ENCODE measurements at places on chromosomes 3 and 15.

DNA sequence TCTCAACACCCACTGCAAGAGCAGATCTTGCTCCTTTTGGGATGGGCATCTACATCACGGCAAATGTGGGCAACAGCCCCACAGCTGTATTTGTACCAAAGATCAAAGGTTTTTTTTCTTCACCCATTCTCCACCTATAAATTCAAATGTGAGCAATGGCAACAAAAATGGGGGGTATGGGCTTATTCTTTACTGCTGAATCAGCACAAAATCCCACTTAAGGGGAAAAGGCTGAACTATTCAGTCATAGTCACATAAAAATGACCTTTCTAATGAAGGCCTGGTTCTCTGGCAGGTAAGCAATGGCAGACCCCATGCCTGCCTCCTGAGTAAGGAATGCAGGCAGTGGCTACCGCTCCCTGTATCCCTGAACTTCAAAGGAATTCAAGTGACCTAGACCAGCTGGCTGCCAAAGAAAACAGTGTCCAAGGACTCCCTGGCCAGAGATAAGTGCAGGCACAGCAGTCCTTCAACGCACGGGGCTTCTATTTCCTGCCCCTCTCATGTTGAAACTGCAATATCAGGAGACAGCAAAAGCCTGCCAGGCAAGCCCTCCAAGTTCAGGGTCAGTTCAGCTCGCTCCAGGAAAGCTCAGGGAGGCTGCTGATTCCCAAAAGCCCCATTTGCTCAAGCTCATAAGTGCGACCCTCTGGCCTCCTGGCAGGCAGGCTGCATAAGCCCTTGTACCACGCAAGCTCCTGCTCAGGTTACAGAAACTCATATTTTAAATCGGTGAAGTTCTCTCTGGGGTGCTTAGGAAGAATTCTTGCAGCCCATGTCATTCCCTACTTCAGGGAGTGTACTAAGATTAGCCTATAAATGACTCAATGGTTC is 134.1 kb downstream of the PDZRN3 start:
- DNase-seq = no peak

DNA sequence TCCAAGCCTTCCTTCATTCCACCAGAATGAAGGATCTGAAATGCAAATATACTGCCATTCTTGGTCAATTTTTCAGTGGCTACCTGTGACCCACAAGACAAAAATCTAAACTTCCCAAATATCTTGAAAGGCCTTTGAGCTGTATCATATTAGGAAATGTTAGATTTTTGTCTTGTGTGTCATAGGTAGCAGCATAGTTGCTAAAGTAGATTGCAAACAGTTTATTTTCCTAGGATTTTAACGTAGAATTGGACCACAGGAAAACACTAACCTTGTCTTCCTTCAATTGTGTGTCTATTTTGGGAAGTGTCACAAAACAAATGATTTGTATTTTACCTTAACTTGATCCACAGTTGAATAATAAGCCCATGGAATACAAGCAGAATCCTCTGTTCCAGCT is 42.4 kb downstream of the CP start:
- no peak for DNase-seq

- peak; percentile 38 for DNase-seq
Observed at GRCh38 chr3:197298945-197299854, 788 bp upstream of the DLG1 start.

GRCh38 chr15:66134284-66134683 is 119.3 kb downstream of the MEGF11 start:
- DNase-seq = no peak

GRCh38 chr3:70766301-70766700 is 453.9 kb upstream of the MDFIC2 start:
- DNase-seq = no peak

DNA sequence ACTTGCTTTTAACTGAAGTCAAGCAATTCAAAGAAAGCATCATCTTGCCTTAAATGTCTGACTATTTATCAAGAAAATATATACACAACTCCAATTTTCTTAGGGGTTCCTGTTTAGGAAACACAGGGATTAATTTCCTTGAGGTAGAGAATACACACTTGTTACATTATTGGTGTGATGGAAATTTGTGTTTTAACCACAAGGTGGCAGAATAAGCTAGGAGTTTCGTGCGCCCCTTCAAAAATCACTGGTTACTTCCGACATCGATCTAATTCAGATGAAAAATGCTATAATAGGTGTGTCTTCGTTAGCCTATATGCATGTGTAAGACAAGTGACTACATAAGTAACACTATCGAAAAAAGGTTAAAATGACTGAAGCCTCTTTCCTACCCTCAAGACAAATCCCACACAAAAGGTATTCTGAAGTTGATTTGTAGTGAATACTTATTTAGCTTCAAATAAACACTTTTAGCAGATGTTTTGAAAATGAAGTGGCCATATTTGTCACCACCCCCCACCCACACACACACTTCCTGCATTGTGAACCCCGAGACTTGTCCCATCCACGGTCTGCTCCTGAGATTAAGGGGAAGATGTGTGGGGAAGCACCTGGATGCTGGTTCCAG is 246.5 kb downstream of the ROBO1 start:
- no peak for DNase-seq

DNA sequence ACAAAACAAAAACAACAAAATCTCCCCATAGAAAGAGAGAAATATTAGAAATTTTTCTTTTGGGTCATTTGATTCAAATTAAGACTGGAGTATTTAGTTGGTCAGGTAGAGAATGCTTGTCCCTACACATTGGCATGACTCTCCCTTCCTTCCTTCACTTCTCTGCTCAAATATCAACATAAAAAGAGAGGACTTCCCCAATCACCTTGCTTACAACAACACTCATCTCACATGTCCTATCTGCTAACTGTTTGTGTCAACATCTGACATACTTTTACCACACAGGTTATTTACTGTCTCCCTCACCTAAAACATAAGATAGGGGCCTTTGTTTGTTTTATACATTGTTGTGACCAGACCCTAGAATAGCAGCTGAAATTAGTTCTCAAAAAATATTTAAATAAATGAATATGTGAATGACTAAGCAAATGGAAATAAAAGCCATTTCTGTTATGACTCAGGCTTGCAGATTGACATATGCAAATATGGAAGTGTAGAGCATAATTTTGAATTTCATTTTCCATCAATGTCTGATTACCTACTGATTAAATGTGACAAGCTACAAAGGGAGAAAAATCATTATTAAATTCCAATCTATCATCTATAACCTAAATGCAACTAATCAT is 304.8 kb downstream of the CTNNB1 start:
- no peak for DNase-seq

DNA sequence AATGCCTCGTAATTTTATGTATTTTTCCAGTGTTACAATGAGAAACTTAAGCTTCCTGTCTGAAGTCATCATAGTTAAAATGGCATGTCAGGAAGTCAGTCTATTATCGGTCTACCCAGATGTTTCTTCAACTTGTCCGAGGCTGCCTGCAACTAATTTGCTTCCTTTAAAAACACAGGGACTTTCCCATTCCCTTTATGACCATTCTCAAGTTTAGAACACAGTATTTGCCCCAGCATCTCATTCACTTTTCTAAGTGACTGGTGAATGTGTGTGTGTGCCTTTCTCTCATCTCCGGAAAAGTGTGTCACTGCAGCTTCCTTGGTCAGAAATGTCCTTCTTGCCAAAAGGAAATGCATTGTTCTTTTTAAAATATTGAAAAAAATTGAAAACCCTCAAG is 466.6 kb downstream of the RAP2B start:
- peak; percentile 8 for DNase-seq

- DNase-seq = no peak
Observed at GRCh38 chr15:72584006-72584405, 70.5 kb upstream of the GOLGA6B start.

- DNase-seq = peak; percentile 32
Observed at GRCh38 chr3:71360180-71360579, 223.3 kb downstream of the FOXP1 start.

DNA sequence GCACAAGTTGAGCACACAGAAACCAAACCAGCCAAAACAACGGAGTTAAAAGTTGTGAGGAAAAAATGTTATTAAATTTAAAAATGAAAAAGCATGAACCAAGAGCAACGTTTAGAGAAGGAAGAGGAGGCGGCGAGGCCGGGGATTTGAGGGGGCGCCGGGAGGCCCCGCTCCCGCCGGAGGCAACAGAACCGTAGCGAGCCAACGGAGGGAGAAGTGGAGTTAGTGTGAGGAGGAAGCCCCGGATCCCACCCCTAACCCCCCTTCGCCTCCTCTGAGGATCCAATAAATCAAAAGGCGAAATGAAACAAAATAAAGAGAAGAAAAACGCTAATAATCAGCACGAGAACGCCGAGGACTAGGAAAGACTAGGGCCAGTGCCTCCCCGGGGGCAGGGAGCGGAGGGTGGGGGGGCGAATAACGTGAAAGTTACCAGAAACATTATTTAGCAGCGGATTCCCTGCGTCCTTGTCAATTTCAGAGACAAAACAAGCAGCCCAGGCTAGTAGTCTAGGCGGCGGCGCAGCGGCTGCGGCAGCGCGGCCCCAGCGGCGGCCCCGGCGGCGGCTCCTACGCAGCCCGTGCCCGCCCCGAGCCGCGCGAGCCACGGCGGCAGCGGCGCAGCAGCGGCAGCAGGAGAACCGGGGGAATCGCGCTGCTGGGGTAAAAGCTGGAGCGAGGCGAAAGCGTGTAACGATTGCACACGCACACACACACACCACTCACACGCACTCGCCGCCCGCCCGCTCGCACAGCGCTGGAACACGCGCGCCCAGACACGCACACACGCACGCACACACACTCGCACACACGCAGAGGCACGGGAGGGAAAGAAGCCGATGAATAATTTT is 1.7 kb downstream of the MEIS2 start:
- no peak for DNase-seq

DNA sequence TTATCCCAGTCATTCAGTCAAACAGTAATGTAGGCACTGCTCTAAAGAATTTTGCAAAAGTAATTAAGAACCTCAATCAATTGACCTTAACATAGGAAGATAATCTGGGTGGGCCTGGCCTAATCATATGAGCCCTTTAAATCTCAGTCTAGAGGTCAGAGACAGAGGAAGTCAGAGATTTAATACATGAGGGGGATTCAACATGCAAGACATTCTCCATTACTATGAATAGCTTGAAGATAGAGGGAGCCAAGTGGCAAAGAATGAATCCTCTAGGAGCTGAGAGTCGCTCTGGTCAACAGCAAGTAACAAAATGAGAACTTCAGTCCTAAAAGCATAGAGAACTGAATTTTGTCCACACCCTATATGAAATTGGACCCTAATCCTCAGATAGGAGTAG is 39.0 kb upstream of the MBNL1 start:
- DNase-seq = no peak

GRCh38 chr3:175606650-175607318 is 747.6 kb downstream of the NAALADL2 start:
- DNase-seq = no peak

- no peak for DNase-seq
Observed at GRCh38 chr3:17542591-17542990, 199.8 kb downstream of the TBC1D5 start.

DNA sequence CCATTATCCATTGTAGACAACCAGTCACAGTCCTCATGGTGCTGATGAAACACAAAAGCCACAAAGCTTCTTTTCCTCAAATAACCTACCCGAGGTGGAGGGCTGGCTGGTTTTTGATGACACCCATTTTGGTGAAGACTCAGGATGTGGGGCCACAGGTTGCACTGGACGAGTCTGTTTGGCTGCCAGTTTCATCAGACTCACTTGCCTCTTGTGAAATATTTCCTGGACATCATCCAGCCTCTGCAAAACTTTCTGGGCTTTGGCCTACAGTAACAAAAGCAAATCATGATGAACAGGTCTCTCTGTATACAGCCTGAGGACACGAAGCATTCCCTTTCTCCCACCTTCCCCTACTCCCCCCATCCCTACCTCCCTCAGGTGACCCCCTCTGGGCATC is 42.2 kb downstream of the B3GNT5 start:
- no peak for DNase-seq

GRCh38 chr3:169980055-169980454 is 13.4 kb downstream of the SEC62 start:
- DNase-seq = no peak

- no peak for DNase-seq
Observed at GRCh38 chr3:45826908-45827307, 15.0 kb downstream of the LZTFL1 start.

GRCh38 chr15:53114960-53115359 is 324.8 kb upstream of the ONECUT1 start:
- no peak for DNase-seq

DNA sequence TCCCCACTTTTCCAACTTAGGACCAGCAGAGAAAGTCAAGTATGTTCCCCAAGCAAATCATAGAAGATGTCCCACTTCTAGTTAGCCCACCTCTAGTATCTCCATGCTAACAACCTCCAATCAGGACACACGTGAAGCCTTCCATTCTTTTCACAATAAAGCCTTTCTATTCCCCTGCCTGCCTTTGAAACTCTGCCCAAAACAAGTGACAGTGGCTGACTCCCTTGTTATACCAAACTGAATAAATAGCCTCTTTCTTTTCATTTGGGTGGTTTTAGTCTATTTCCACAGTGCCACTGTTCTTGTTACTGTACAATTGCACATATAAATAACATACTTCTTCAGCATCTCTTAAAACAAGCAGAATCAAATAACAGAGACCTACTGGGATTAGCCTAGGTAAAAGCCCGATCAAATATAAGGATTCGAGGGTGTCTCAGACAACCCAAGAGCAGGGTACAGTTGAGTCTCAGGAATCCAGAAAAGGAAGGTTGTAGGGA is 118.0 kb upstream of the NPHP3 start:
- no peak for DNase-seq

GRCh38 chr3:46778101-46778500 is 60.4 kb upstream of the PRSS50 start:
- DNase-seq = no peak

GRCh38 chr15:52284164-52284563 is 11.4 kb downstream of the MYO5C start:
- no peak for DNase-seq

GRCh38 chr15:89150287-89150686 is 62.0 kb downstream of the ABHD2 start:
- DNase-seq = no peak

DNA sequence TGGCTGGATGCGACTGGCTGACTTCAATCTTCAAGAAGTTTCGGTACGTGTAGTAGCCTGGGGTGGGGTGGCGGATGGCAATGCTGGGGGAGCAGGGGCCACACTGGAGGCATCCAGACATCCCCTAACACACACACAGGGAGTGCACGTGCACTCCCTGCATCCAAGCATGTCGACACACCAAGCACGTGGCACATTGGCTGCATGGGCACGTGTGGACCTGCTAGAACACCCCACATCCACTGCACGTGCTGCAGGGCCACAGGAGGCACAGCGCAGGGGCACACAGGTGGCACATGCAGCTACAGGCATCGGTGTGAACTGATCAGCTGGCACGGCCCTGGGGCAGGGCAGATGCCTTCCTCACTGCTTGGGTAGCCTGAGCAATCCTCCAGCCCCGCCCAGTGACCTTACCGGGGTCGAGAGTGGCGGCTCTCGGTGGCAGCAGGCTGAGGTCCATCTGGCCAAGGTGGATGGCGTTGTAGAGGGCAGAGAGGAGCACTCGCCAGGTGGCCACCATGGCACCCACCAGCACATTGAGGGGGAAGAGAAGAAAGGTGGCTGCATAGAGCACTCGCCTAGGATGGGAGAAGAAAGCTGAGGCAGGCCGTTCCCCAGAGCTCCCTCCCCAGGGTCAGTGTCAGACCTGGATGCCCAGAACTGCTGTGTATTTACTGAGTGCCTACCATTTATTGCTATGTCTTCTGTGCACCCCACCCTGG is 7.5 kb downstream of the ISLR start:
- DNase-seq = no peak

GRCh38 chr3:119652306-119653033 is 7.9 kb downstream of the POPDC2 start:
- no peak for DNase-seq
